ENCODE measurements at places on chromosomes 7 and 10. TPM values are rescaled to one million over a fixed set of nuclear protein-coding genes. Genes with fewer than 3 reads are reported as not detected.

SLC16A9 gene
- 0.05 TPM for total RNA-seq

- DNase-seq, result no peak
Measured at GRCh38 chr7:88259656-88260380, 40.0 kb upstream of the SRI start.

CALHM3 gene
- not detected for total RNA-seq

- peak; percentile 15 for DNase-seq
Measured at GRCh38 chr10:43077421-43078171, 727 bp downstream of the RET start.

ICA1 gene
- total RNA-seq, result 41.1 TPM

- DNase-seq, result no peak
Measured at GRCh38 chr10:22442468-22442867, 97.2 kb downstream of the SPAG6 start.

TAS2R4 gene
- 0.42 TPM for total RNA-seq

- no peak for DNase-seq
Measured at GRCh38 chr10:57102236-57102635, 741.2 kb upstream of the ZWINT start.

- DNase-seq, result no peak
Measured at GRCh38 chr7:151694828-151695580, 175.3 kb upstream of the RHEB start.

GRCh38 chr10:4354382-4354812, 471.6 kb upstream of the AKR1E2 start:
- peak; percentile 73 for DNase-seq

ARHGEF5 gene
- 0.17 TPM for total RNA-seq

- DNase-seq, result peak; percentile 70
Measured at GRCh38 chr7:44309271-44310091, 15.9 kb downstream of the CAMK2B start.

- no peak for DNase-seq
Measured at GRCh38 chr7:158971214-158971613, 114.9 kb downstream of the DYNC2I1 start.
